ENCODE measurements at places on chromosomes 16 and 17.
A peak's percentile ranks its signal among the peaks of the same experiment; 100 is the strongest.

GRCh38 chr17:27475981-27476895, 20.0 kb downstream of the KSR1 start:
- DNase-seq, result no peak

GRCh38 chr17:13509527-13509926, 92.2 kb downstream of the HS3ST3A1 start:
- no peak for DNase-seq

- peak; percentile 27 for DNase-seq
These were observed 36.0 kb upstream of the FBXO47 start for GRCh38 chr17:39002991-39003715.

- no peak for DNase-seq
These were observed 16.5 kb downstream of the CD300LB start for GRCh38 chr17:74514632-74515334.

GRCh38 chr17:64491994-64492393, 4.9 kb downstream of the POLG2 start:
- DNase-seq, result no peak

- no peak for DNase-seq
These were observed 13.4 kb upstream of the SLC38A8 start for GRCh38 chr16:84055801-84056634.

DNA sequence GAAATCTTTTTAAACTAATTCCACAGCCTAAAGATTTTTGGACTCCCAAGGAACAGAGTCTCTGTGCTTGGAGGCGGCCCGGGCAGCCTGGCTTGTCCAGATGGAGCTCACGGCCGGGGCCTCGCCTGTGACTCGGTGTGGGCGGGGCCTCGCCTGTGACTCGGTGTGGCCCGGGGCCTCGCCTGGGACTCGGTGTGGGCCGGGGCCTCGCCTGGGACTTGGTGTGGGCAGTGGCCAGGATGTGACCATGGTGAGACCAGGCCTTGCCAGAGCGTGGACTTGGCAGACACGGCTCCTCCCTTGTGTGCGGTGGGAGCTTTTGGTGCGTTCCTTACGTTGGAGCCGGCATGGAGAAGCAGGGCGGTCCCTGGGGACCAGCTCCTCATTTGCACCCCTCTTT, 92.3 kb downstream of the METRNL start:
- DNase-seq, result no peak

DNA sequence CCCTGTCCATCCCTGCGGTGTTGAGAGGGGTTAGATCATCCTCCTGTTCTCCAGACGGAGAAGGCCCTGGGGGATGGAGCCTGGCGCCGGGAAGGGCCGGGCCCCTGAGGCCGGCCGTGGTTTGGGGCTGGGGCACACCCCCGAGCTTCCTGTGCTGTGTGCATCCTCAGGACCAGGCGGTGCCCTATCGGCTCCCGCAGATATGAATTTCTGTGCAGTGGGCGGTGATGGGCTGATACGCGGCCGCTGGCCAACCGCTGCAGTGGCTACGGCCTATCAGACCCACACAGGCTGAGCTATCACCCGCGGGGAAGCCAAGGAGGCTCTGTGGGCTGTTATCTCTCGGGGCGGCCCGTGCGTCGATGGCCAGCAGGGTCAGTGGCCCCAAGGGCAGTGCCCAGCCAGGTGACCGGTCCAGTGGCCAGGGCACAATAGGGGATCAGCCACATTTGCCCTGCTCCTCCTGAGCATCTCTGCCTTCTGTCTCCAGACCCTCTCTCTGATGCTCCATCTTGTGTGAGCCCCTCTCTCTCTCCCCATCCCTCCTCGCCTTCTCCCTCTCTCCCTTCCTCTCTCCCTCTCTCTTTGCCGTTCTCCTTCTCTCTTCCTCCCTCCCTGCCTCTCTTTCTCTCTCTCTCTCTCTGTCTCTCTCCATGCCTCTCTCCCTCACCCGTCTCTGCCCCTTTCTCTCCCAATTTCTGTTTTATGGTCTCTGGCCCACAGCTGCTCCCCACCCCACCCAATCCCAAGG, 38.7 kb downstream of the ZFPM1 start:
- no peak for DNase-seq

DNA sequence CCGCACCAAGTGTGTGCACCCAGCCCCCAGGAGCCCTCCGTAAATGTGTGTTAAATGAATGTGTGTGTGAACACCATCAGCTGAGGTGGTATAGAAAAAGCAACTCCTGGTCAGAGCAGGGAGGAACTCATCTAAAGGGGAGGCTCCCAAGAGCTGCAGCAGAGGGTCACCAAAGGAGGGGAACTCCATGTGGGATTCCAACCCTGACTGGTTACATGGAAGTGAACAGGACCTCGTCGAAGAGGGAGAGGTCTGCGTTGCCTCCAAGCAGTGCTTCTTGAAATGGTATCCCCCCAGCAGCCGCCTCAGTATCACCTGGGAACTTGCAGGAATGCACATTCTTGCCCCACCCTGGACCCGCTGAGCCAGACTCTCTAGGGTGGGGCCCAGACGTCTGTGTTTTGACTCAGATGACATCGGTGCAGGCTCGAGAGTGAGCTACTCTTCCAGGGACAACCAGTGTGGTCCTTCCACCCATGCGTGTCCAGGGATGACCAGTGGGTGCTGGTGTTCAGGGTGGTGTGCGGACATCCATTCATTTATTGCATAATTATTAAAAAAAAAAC, 30.8 kb downstream of the ADCY9 start:
- no peak for DNase-seq
